Right hindlimb (tissue), 1 donor: ENCODE measurements at places on chromosomes 12 and 14.

DNA sequence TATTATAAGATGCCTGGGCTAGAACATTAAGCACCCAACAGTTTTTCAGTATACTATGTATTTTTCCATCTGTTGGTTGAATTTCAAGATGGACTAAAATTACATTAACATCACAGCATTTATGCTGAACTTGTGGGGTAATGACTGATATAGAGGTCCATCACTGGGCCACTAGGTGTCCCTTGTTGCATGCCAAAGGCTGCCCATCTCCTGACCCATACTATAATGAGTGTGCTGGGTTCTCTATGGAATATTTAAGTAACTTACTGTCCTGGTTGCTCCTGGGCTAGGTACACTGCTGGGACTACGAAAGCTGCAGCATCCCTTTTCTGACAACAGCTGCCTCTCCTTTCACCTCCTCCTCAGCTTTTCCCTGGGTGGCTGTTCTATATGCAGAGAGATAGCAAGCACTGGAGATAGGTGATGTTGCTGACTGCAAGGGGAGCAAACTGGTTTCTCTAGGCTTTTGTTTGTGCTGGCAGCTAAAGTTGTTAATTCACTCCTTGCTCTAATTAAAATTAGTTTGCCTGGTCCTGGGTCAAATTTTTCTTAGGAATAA lies 138.6 kb upstream of the TRHDE start:
- DNase-seq = no peak

DNA sequence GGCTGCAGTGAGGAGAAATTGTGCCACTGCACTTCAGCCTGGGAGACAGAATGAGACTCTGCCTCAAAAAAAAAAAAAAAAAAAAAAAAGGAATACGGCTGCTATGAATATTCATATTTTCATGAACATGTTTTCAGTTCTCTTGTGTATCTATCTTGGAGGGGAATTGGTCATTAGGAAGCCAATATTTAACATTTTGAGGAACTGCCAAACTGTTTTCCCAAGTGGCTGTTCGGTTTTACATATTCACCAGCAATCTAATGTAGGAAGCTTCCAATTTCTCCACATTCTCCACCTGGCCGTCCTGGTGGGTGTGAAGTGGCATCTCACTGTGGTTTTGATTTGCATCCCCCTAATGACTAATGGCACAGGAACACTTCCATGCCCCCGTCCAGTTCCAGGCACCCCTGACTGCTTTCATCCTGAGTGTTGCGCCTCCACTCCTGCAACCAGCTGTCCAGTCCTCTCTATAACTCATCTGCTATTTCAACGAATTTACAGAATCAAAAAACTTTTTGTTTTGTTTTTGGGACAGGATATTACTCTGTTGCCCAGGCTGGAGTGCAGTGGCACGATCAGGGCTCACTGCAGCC lies 5.7 kb downstream of the STXBP6 start:
- no peak for DNase-seq

DNA sequence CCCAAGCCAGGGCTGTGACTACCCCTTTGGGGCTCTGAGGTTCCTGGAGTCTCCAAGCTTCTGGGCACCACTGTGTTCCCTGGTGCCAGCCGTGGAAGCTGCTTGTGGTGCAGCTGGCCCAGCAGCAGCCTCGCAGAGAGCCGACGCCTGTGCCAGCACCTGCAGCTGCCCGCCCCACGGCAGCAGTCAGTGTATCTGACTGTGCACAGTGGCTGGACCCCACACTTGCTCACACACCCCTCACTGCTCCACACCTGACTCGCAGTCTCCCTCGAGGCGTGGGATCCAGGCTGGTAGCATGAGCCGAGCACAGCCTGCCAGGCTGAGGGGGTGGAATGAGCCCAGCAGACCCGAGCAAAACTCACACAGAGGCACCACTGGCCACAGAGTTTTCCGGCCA lies 325.2 kb downstream of the PCNX1 start:
- no peak for DNase-seq

DNA sequence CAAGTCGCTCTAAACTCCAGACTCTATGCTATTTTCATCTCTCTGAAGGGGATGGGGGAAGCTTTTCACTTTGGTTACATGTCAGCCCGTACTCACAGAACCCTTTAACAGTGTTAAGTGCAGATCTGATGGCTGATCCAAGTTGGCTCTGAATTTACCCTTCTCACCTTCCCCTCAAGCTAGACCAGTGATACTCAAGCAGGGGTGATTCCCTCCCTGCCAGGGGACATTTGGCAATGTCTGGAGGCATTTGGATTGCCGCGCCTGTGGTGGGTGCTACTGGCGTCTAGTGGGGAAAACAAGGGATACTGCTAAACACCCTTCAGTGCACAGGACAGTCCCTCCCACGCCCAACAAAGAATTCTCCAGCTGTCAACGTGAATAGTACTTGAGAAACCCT lies 6.0 kb upstream of the TEX52 start:
- no peak for DNase-seq

GRCh38 chr12:131087302-131087818 lies 133.7 kb downstream of the ADGRD1 start:
- DNase-seq = peak; percentile 11

- DNase-seq = no peak
Measured at GRCh38 chr14:75812622-75813021, 151.6 kb downstream of the TTLL5 start.

DNA sequence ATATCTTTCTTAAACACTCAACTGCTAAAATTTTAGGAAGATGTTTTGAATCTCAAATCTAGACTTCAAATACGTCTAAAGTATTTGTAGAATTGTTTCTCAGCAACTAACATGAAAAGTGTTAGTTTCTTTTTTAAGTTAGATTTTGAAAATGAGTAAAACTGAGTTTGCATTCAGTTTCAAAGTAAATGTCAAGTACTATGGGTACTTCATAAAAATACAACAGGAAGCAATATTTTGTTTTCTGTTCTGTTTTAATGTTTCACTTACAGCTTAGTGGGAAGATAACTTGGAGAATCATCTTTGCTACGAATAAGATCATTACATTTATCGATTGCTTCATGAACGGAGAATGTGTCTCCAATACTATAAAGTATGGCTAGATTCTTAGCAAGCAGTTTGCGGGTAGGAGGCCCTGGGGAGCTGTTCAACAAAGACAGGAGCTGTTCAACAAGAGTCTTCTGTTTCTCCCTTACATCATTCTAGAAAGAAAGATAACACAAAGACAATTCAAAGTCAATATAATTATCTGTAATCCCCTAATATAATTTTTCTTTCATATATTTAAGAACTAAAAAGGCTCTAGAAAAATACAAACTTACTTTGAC lies 20.2 kb downstream of the HEATR5A start:
- no peak for DNase-seq

GRCh38 chr12:32025906-32026305 lies 66.7 kb downstream of the RESF1 start:
- DNase-seq = no peak

- no peak for DNase-seq
Measured at GRCh38 chr12:14984766-14985285, 12.0 kb downstream of the PDE6H start.
